Hair follicular keratinocyte (primary cell): ENCODE measurements at places on chromosomes 5 and 9. TPM values are rescaled to one million over a fixed set of nuclear protein-coding genes. Genes with fewer than 3 reads are reported as not detected.

Gene ITK
- total RNA-seq, result not detected in 2 replicates

Gene CDH10
- 0.15 TPM in 1 of 2 replicates, not detected in the other for total RNA-seq

Gene DMRT3
- total RNA-seq, result not detected in 2 replicates

Gene GADD45G
- total RNA-seq, result 0.19 TPM in 1 of 2 replicates, not detected in the other

Gene CNTNAP3B
- 1.4 and 3.5 TPM in 2 replicates for total RNA-seq

Gene DBH
- total RNA-seq, result not detected in 2 replicates

Gene LRRTM2
- 0.42 TPM in 1 of 2 replicates, not detected in the other for total RNA-seq

Gene ZNF367
- 2.1 and 5.9 TPM in 2 replicates for total RNA-seq

Gene NRARP
- 1.1 and 2.2 TPM in 2 replicates for total RNA-seq

Gene SPIN1
- total RNA-seq, result 37.9 and 40.5 TPM in 2 replicates

Gene PRR16
- 0.39 and 0.42 TPM in 2 replicates for total RNA-seq

Gene CMBL
- total RNA-seq, result 4.3 and 7.0 TPM in 2 replicates

Gene GABRP
- total RNA-seq, result not detected in 2 replicates

Gene PHF24
- total RNA-seq, result 0.27 and 0.62 TPM in 2 replicates

Gene CRHBP
- total RNA-seq, result not detected in 2 replicates

Gene MAP3K1
- total RNA-seq, result 6.1 and 9.1 TPM in 2 replicates

Gene CCDC192
- not detected in 2 replicates for total RNA-seq

Gene UCK1
- total RNA-seq, result 13.8 and 22.2 TPM in 2 replicates

Gene IARS1
- 162 and 224 TPM in 2 replicates for total RNA-seq

Gene KCNN2
- total RNA-seq, result not detected in 2 replicates

Gene ESM1
- not detected in 2 replicates for total RNA-seq

Gene SEC24A
- 9.5 and 11.2 TPM in 2 replicates for total RNA-seq

Gene KCNIP1
- not detected in 2 replicates for total RNA-seq

Gene SPAG8
- 0.04 TPM in 1 of 2 replicates, not detected in the other for total RNA-seq

Gene ABCA1
- 9.3 and 10.1 TPM in 2 replicates for total RNA-seq

Gene HARS1
- 63.0 and 96.6 TPM in 2 replicates for total RNA-seq

Gene FOXD4L5
- total RNA-seq, result not detected in 2 replicates

Gene DMRTA1
- 0.62 and 0.84 TPM in 2 replicates for total RNA-seq

Gene IL33
- total RNA-seq, result 1.2 and 2.0 TPM in 2 replicates

Gene EIF4EBP3
- total RNA-seq, result 6.4 and 7.2 TPM in 2 replicates

Gene EXOC3
- 14.9 and 18.7 TPM in 2 replicates for total RNA-seq

Gene PLEKHG4B
- under 0.01 and 0.04 TPM in 2 replicates for total RNA-seq

Gene CDX1
- total RNA-seq, result not detected in 2 replicates

Gene DPP7
- total RNA-seq, result 25.3 and 29.1 TPM in 2 replicates

Gene PCDHB9
- 0.08 TPM in 1 of 2 replicates, not detected in the other for total RNA-seq

Gene SEMA5A
- total RNA-seq, result 1.2 and 1.7 TPM in 2 replicates

Gene ANKRD31
- total RNA-seq, result under 0.01 TPM in 1 of 2 replicates, not detected in the other

Gene PCDHB6
- total RNA-seq, result not detected in 2 replicates

Gene LRRC26
- not detected in 2 replicates for total RNA-seq
